Mesendoderm (in vitro differentiated cells): ENCODE measurements at places on chromosomes 1 and 21.

GRCh38 chr1:85943526-85943925 lies 213.0 kb downstream of the COL24A1 start:
- H3K4me1 ChIP-seq, result no peaks in the 10 kb centered on the region
- no peaks in the 10 kb centered on the region for H3K27me3 ChIP-seq
- no peak overlapping the region for H3K4me3 ChIP-seq
- H3K36me3 ChIP-seq, result no peaks in the 10 kb centered on the region

DNA sequence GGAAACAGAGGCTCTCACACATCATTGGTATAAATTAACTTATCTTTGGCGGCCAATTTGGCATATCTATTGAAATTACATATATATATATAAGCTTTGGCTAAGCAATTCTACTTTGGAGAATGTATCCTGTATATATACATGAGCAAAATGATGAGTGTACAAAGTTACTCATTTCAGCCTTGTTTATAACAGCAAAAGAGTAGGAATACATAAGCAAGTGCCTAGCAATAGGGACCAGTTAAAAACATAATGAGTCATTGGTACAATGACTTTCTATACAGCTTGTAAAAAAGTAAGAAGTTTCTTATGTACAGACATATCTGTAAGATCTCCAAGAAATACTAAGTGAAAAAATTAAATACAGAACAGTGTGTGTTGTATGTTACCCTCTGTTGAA lies 190.8 kb downstream of the LTN1 start:
- no peak overlapping the region for H3K4me3 ChIP-seq
- H3K36me3 ChIP-seq, result no peaks in the 10 kb centered on the region
- DNase-seq, result no peak
- H3K4me1 ChIP-seq, result no peaks in the 10 kb centered on the region
- no peaks in the 10 kb centered on the region for H3K27me3 ChIP-seq
- no peak overlapping the region for H3K27ac ChIP-seq

DNA sequence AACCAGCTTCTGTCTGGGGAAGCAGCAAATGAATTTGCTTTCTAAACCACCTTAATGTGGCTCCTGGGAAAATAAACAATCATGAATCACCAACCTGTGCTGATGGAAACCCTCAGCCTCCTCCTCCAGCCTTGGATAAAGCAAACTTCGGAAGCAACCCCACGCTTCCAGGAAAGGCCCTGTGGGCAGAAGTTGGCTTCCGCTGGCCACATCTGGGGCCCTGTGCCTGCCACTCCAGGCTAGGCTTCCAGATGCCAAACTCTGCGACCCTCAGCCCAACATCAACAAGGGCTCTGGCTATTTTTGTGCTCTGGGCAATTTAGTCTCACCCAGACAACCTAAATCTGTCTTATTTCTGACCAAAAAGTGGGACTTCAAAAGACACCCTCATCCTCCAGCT lies 6.2 kb upstream of the OXCT2 start:
- no peaks in the 10 kb centered on the region for H3K27me3 ChIP-seq
- no peak for DNase-seq
- H3K4me1 ChIP-seq, result no peaks in the 10 kb centered on the region
- no peak overlapping the region for H3K4me3 ChIP-seq

DNA sequence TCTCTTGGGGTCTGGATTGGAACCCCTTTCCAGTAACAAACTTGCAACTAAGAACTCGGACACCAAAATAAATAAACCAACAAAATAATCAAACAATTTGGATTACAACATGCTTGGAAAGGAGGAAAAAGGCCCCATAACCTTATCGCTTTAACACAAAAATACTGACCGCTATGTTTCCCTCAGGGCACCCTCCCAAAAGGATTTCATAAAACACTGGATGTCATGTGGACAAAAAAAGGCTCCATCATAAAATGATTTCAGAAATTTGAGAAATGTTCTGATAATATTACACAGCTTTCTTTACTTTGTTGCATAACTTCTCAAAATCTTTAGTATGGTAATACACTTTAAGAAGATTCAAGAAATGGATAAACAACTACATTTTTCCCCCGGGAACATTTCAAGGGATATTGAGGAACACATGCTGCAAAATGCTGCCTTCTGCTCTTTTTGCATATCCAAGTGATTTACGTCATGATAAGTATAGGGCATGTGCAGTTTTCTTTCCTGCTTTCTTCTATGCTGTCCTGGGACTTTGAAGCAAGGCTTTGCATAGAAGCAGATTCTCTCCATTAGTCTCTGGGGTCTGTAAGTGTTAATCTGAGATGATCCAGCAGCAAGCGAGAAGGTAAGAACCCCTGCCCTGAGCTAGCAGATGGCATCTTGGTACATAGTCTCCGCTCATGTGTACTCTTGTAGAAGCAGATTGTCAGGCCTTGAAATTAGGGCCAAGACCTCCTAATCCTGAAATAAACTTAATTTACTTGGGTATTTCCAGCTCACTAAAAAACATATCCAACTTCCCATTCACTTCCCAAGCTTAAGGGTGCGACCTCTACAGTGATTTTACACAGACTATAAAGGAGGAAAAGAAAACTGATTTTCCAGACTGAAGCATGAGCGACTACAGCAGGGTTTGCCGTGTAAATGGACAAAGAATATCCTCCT lies 85.5 kb upstream of the KIAA0040 start:
- no peak overlapping the region for H3K27ac ChIP-seq
- no peak for DNase-seq
- H3K4me1 ChIP-seq, result no peaks in the 10 kb centered on the region
- H3K36me3 ChIP-seq, result no peaks in the 10 kb centered on the region
- H3K27me3 ChIP-seq, result no peaks in the 10 kb centered on the region
- no peak overlapping the region for H3K4me3 ChIP-seq

- H3K4me1 ChIP-seq, result no peaks in the 10 kb centered on the region
- H3K36me3 ChIP-seq, result no peaks in the 10 kb centered on the region
- DNase-seq, result peak; percentile 11
- H3K27ac ChIP-seq, result no peak overlapping the region
- H3K27me3 ChIP-seq, result no peaks in the 10 kb centered on the region
These were observed 148.6 kb downstream of the SYF2 start for GRCh38 chr1:25083481-25084345.

DNA sequence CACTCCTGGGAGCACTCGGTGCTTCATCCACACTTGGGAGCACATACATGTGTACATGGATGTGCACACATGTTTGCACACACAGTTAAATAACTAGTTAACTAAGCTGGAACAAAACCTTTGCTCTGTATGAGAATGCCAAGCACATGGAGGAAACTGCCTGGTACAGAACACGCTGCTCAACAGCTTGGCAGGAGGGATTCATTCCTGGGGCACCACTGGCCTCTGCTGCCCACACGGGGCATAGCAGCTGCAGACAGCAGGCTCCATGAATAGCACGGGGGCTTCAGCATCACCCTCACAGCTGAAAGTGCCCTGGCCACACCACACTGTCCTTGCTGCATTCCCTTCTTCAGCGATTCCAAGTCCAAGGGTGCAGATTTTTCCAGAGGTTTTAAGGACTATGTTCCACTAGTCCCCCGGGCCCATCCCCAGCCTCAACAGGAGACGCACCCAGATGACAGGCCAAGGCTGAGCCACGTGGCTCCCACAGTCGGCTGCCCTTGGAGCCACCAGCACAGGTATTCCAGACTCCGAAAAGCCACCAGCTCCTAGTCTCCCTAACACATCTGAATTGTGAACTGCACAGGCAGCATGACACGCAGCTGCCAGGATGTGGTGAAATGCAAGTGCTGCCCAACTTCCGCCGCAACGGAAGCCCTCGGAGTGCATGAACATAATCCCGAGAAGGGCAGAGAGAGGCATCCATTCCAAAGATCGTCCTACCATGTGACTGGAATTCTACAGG lies 16.9 kb downstream of the NPHP4 start:
- no peak overlapping the region for H3K4me3 ChIP-seq
- H3K27me3 ChIP-seq, result no peaks in the 10 kb centered on the region
- peaks cover 1% of the 10 kb centered on the region for H3K36me3 ChIP-seq
- H3K27ac ChIP-seq, result no peak overlapping the region

GRCh38 chr1:225995919-225996864 lies 3.0 kb downstream of the SDE2 start:
- H3K27me3 ChIP-seq, result no peaks in the 10 kb centered on the region
- DNase-seq, result no peak
- no peaks in the 10 kb centered on the region for H3K36me3 ChIP-seq

GRCh38 chr1:196407358-196408051 lies 200.7 kb downstream of the KCNT2 start:
- no peak overlapping the region for H3K27ac ChIP-seq
- no peak overlapping the region for H3K4me3 ChIP-seq
- DNase-seq, result peak; percentile 66
- H3K27me3 ChIP-seq, result no peaks in the 10 kb centered on the region

DNA sequence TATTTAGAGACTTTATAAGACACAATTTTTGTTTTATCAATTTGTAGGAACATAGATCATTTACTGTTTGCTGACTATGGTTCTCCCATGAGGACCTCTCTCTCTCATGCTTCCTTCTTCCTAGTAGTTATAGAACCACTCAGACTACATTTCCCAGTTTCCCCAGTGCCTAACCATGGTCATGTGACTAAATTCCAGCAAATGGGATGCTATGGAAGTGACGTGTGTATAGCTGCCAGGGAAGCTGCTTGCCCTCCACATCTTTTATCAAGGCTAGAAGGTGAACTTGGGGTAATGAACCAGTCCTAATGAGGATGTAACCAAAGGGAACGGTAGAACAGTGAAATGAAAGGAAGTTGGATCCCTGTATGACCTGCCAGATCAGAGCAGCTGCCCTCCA lies 184.0 kb downstream of the MIS18A start:
- DNase-seq, result peak; percentile 72
- no peaks in the 10 kb centered on the region for H3K36me3 ChIP-seq
- H3K4me1 ChIP-seq, result no peaks in the 10 kb centered on the region
- no peak overlapping the region for H3K27ac ChIP-seq
